ENCODE measurements at places on chromosomes 12 and 14. TPM values are rescaled to one million over a fixed set of nuclear protein-coding genes. Genes with fewer than 3 reads are reported as not detected.

Gene LRIG3
- 24.1 TPM for total RNA-seq

DNA sequence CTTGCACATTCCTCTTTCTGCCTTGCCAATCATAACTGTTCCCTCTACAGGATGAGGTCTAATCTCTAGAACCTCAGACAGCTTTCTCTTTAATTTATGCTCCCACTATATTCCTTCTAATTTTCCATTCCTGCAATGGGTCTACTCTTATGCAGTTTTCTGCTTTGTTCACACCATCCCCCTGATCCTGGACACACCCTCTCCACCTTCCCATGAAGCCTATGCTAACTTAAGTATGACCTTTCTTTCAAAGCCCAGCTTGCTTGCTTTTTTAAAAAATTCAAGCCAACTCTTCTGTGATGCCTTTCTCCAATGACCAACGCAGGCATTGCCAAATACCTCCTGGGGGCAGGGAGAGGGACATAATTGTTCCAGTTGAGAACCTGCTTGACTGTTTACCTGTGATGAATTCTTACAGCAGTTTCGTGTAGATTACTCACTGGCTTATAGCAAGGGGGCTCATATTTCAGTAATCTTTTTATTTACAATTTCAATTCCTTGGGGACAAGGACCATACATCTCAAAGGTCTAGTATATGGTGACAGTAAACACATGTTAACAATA lies 7.8 kb downstream of the SLC38A1 start:
- H3K4me3 ChIP-seq = no peak overlapping the region
- no peaks in the 10 kb centered on the region for H3K27me3 ChIP-seq
- H3K36me3 ChIP-seq = no peaks in the 10 kb centered on the region
- no peaks in the 10 kb centered on the region for H3K4me1 ChIP-seq
- DNase-seq = no peak
- H3K27ac ChIP-seq = no peak overlapping the region

- no peak overlapping the region for H3K27ac ChIP-seq
- H3K4me3 ChIP-seq = no peak overlapping the region
- no peaks in the 10 kb centered on the region for H3K36me3 ChIP-seq
- no peaks in the 10 kb centered on the region for H3K27me3 ChIP-seq
- no peaks in the 10 kb centered on the region for H3K4me1 ChIP-seq
Measured at GRCh38 chr14:93033084-93033982, 82.4 kb downstream of the ITPK1 start.

Gene SRRM4
- not detected for total RNA-seq

- DNase-seq = no peak
- no peaks in the 10 kb centered on the region for H3K36me3 ChIP-seq
- no peak overlapping the region for H3K4me3 ChIP-seq
- no peak overlapping the region for H3K27ac ChIP-seq
- no peaks in the 10 kb centered on the region for H3K4me1 ChIP-seq
- H3K27me3 ChIP-seq = no peaks in the 10 kb centered on the region
Measured at GRCh38 chr14:32059702-32060101, 17.4 kb upstream of the ARHGAP5 start.

Gene CLEC14A
- total RNA-seq = 22.2 TPM

Gene AICDA
- total RNA-seq = not detected

DNA sequence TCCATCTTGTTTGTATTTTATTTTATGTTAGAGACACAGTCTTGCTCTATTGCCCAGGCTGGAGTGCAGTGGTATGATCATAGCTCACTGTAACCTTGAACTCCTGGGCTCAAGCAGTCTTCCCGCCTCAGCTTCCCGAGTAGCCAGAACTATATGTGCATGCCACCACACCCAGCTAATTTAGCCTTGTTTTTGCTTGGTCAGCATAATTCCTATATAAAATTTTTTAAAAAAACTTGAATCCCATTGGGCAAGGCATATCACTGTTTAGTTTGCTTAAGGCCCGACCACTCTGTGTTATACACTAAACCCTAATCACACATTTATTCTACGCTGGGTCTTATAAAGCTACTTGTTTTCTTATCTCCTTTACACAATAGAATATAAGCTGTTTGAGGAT lies 266.4 kb downstream of the AKAP6 start:
- H3K27ac ChIP-seq = no peak overlapping the region
- DNase-seq = no peak
- no peaks in the 10 kb centered on the region for H3K36me3 ChIP-seq
- H3K4me3 ChIP-seq = no peak overlapping the region
- H3K27me3 ChIP-seq = no peaks in the 10 kb centered on the region
- H3K4me1 ChIP-seq = no peaks in the 10 kb centered on the region

Gene LPAR5
- total RNA-seq = 8.6 TPM

DNA sequence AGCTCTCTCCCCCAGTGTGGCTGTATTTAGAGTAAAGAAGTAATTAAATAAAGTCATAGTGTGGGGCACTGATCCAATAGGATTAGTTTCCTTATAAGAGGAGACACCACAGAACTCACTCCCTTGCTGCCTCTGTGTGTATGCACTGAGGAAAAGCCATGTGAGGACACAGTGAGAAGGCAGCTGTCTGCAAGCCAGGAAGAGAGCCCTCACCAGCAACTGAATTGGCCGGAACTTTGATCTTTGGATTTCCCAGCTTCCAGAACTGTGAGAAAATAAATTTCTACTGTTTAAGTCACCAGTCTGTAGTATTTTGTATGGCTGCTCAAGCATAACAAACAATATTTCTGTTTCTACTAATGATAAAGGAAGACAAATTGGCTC lies 368.7 kb upstream of the PRICKLE1 start:
- DNase-seq = no peak
- no peaks in the 10 kb centered on the region for H3K27me3 ChIP-seq
- no peaks in the 10 kb centered on the region for H3K4me1 ChIP-seq
- no peaks in the 10 kb centered on the region for H3K36me3 ChIP-seq
- no peak overlapping the region for H3K27ac ChIP-seq

DNA sequence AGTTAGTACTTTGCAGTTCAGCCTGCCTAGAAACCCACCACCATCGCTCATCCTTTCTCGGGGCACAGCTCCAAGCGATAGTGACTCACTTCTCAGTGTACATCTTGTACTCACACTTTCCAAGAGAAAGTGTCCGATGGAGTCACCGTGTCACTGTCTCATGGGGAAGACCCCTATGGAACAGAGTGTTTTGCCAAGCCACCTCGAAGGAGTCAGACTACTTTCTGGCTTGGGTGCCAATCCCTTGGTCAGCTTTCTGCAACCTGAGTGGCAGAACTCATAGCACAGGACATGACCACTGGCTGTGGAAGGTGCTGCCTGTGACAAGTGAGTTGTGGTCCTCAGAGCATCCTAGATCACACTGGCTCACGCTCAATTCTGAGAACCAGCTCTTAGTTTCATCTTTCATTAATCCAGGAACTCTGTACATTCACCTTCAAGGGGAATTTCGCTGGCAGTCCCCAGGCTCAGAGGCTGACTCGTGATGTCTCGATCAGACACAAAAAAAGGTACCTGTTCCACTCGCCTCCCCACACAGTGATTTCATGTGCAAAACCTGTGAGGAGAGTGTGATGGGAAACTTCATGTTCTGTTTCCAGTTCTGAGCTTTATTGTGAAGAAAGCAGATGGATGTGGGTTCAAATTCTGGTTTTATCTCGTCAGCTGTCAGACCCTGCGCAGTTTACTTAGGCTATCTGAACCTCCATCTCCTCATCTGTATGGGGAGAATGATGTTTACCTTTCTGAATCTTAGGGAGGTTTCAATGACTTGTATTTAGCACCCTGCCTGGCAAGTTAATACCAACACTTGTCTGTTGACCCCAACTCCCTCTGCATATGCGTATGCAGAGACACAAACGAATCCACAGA lies 127.3 kb upstream of the CCND2 start:
- H3K27ac ChIP-seq = no peak overlapping the region
- no peaks in the 10 kb centered on the region for H3K4me1 ChIP-seq
- DNase-seq = no peak
- no peak overlapping the region for H3K4me3 ChIP-seq
- H3K36me3 ChIP-seq = no peaks in the 10 kb centered on the region

Gene ATP2A2
- 107 TPM for total RNA-seq

DNA sequence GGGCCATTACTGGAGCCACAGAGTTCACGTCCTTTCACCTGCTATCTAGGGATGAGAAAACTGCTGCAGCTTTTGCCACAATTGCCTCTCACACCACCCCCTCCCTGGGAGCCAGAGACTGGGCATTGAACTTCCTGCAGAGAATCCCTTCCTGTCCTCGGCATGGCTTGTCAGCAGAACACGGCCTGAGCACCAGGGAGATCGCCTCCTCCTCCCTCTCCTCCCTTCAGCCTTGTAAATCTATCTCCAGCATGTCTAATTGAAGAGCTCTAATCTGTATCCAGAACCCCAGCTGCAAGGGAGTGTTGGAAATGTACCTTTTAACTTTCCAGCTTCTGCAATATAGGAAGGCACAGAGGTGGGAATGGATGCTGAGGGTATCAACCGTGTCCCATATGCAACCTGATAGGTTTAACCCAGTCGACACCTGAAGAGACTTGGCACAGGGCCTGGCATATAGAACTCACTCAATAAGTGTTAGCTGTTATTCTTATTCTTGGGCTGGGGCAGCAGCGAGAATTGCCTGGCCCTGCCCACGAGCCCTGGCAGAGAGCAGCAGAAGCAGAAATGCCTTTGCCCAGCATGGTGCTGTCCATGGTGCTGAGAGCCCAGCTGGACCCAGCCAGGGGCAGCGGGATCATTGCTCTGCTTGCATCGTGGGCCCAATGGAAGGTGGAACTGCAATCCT lies 26.8 kb downstream of the TMEM63C start:
- DNase-seq = peak; percentile 83
- H3K27me3 ChIP-seq = no peaks in the 10 kb centered on the region
- H3K4me3 ChIP-seq = no peak overlapping the region
- no peaks in the 10 kb centered on the region for H3K36me3 ChIP-seq

- no peaks in the 10 kb centered on the region for H3K36me3 ChIP-seq
- DNase-seq = peak; percentile 92
- H3K27ac ChIP-seq = peak overlapping the region; percentile 85
- peaks cover 71% of the 10 kb centered on the region for H3K4me1 ChIP-seq
Measured at GRCh38 chr14:70907996-70908934, 1.0 kb downstream of the PCNX1 start.

Gene GAS2L3
- total RNA-seq = 2.2 TPM

Gene ADAM21
- 2.3 TPM for total RNA-seq

Gene GPR137C
- 0.69 TPM for total RNA-seq

Gene APOF
- not detected for total RNA-seq

DNA sequence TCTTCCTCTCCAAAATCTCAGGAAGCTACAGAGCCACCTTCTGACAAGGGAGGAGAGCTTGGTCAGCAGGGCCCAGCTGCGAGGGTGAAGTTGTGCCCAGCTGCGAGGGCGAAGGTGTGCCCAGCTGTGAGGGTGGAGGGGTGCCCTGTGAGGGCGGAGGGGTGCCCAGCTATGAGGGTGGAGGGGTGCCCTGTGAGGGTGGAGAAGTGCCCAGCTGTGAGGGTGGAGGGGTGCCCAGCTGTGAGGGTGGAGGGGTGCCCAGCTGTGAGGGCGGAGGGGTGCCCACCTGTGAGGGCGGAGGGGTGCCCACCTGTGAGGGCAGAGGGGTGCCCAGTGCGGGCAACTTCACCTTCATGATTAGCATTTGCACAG lies 20.4 kb upstream of the TTC7B start:
- no peak for DNase-seq
- no peak overlapping the region for H3K27ac ChIP-seq
- H3K4me3 ChIP-seq = no peak overlapping the region
- H3K4me1 ChIP-seq = no peaks in the 10 kb centered on the region
- no peaks in the 10 kb centered on the region for H3K27me3 ChIP-seq

Gene GPRC5A
- total RNA-seq = 8.4 TPM

- H3K27me3 ChIP-seq = no peaks in the 10 kb centered on the region
- no peak overlapping the region for H3K4me3 ChIP-seq
- no peak for DNase-seq
- no peak overlapping the region for H3K27ac ChIP-seq
- no peaks in the 10 kb centered on the region for H3K36me3 ChIP-seq
Measured at GRCh38 chr12:23729359-23729758, 220.1 kb downstream of the SOX5 start.

Gene RIPK3
- 10.4 TPM for total RNA-seq

DNA sequence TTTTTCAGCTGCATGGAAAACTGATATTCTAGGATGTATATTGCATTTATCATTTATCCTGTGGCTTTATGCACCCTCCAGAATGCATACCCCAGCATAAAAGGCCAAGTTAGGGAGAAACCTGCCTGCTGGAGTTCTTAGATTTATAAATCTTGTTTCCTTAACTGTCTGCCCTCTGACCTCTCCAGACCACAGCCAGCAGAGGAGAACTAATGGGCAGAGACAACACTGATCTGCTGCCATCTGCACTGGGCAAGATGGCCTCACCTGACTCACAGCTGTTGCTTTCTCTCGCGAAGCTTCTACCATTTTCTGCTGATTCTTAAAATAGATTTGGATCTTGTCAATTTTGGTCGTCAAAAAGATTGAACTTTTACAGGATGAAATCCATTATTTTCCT lies 65.8 kb downstream of the PPP2R5C start:
- no peak for DNase-seq
- no peak overlapping the region for H3K4me3 ChIP-seq
- no peak overlapping the region for H3K27ac ChIP-seq
- H3K27me3 ChIP-seq = no peaks in the 10 kb centered on the region
- peaks cover 18% of the 10 kb centered on the region for H3K4me1 ChIP-seq
- H3K36me3 ChIP-seq = no peaks in the 10 kb centered on the region

DNA sequence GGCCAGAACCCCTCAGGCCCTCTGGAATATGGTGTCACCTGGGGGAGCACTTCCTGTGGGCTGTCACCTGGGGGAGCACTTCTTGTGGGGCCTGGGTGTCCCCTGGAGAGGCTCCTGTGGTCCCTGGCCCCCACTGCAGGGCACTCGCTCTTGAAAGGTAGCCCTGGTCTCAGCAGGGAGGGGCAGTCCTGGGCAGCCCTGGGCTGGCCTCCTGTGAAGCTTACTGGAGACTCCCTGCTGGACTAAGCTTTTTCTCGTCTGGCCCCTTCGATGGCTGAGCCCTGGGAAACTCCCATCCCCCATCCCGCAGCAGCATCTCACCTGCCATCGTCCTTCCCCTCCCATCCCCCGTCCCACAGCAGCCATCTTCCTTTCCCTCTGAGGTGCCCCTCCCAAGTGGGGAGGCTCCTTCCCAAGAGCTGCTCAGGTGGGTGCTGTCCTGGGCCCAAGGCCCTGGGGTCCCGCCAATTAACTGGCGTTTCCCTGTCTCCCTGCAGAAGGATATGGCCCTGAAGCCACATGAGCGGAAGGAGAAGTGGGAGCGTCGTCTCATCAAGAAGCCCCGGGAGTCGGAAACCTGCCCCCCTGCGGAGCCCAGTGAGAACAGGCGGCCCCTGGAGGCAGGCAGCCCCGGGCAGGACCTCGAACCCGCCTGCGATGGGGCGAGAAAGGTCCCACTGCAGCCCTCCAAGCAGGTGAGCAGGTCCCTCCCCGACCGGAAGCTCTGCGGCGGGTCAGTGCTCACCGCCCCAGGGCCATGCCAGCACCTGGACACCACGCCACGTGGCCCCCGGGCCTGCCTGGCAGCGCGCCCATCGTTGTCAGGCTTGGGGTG lies 17.9 kb downstream of the FBRSL1 start:
- DNase-seq = no peak
- no peaks in the 10 kb centered on the region for H3K36me3 ChIP-seq
- H3K27me3 ChIP-seq = no peaks in the 10 kb centered on the region
- H3K4me1 ChIP-seq = peaks cover 59% of the 10 kb centered on the region
- H3K4me3 ChIP-seq = no peak overlapping the region

- no peaks in the 10 kb centered on the region for H3K4me1 ChIP-seq
- H3K27me3 ChIP-seq = no peaks in the 10 kb centered on the region
Measured at GRCh38 chr12:48163150-48163747, 5.9 kb upstream of the ASB8 start.
